ENCODE measurements at places on chromosomes 2 and 18.

DNA sequence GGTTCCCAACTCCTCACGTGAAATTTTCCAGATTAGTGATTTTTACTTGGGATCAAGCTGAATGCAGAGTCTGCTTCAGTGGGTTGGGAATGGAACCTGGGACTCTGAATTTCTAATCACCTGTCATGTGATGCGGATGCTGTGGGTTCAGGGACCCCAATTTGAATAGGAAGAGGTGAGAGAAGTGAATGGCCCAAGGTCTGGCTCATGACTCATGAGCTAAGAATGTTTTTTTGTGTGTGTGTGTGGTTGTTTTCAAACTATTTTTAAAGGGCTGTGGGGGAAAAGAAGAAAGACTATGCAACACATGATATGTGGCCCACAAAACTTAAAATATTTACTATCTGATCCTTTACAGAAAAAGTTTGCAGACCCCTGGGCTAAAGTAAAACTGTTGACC is 108.5 kb upstream of the CYRIA start:
- no peak for DNase-seq

DNA sequence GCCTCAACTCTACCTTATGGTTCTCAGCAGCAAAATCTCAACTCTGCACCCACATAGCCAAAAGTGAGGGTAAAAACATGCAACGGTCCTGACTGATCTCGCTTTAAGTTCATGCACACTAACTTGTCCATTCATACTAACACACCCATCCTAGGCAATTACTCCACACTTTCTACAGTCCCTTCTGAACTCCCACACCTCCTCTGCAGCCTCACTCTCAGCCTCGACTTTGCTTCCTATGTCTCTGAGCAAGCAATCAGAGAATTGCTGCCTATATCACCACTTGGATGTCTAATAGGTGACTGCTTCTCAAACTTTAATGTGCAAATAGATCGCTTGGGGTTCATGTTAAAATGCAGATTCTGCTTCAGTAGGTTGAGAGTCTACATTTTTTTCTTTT is 7.8 kb upstream of the TMBIM1 start:
- DNase-seq, result no peak

DNA sequence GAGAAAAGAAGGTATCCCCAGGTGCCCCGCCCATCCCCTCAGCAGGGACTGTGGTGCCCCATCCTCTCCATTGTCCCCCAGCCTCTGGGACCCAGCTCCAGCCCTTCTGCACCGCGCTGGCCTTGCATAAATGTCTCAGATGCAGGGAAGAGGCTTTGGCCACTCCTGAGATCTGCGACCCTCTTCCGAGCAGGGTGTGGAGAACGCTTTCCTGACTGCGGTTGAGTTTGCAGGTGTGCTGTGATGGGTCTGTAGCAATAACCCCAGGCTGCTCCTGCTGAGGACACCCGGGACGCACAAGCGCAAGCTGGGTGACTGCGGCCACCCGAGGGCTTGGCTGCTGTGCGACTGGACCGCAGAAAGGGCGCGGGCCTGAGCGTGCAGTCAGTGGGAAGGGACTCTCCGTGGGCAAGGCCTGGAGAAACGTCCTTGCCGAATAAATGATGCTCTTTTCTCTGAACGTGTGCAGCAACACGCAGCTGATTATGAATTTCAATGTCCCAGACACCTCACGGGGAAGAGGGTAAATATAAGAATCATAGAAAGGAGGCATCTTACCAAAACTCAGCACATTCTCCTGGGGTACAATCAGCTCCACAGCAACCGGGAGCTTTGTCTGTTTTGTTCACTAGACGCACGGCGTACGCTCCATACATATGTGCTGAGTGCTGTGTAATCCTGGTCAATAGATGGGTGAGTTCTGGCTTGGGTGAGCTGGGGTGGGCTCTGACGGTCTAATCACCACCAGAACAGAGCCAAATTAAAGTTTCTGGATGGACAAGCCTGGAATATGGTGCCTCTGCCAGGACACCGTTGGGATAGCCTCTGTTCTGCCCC is 67.5 kb upstream of the ZNF516 start:
- no peak for DNase-seq

GRCh38 chr2:146597291-146597690 is 1247.5 kb upstream of the ACVR2A start:
- no peak for DNase-seq

DNA sequence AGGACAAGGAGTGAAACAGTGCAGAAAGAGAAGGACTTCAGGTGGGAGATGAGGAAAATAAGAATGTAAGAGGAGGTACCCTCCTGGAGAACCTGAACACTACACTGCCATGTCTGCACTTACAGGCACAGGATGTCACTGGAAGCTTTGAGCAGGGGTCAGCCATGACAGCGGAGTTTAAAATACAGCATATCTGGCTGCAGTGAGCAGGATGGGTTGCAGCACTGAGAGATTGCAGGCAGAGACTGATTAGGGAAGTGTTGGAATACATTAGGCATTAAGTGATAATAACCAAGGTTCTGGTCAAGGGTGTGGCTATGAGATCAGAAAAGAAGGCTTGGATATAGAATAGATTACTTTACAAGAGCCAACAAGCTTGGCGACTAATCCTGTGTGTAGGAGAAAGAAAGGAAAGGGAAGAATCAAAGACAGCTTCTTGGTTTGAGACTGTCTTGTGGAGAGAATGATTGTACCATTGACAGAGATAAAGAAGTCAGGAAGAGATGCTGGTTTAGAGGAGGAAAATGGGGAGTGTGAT is 171.1 kb upstream of the RBMS1 start:
- DNase-seq, result no peak

DNA sequence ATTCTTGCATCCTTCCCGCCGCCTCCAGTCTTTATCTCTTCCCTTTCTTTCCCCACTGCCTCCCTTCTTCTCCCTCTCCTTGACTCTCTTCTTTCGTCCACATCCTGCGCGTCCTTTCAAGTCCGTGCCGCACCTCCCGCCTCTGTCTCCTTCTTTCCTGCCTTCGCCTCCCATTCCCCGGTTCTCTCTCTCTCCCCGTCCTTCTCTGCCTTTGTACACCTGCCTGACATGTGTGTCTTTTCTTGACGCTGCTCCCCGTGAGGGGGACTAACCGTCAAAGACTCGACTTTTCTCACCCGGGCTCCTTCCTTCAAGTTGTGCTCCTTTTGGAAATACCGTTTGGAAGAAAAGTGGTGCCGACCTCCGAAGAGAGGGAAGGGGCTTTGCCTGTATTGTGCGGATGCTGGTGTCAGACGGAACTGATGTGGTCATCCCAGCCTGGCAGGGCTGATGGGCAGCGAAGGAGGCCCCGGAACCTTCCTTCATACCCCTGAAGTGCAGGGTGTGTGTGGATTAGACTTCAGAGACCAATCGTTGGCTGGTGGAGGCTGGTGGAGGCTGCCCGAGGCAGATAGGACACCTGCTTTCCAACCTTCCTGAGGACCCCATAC is 879 bp downstream of the TMEM178A start:
- DNase-seq, result peak; percentile 47

- no peak for DNase-seq
Observed at GRCh38 chr2:122851161-122851560, 1095.7 kb downstream of the TSN start.

DNA sequence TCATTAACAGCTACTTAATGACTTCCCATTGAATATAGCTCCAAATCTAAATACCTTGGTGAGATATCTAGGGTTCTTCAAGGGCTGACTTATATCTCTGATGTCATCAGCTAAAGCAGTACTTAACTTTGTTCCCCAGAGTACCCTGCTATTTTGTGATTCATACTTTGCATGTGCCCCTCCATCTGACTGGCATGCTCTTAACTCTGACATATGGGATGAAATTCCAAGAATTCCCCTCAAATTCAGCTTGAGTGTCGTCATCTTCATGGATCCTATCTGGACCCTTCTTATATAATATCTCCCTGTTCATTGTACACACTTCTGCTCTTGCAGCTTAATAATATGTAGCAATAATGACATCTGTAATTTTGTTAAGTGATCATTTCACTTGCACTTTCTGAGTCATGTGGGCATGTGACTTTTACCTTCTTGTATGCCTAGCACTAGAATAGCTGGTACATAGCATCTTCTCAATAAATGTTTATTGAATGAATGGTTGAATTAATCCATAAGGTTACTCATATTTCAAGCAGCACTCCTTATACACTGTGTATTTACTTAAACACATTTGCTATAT is 172.9 kb downstream of the WDR7 start:
- DNase-seq, result no peak

DNA sequence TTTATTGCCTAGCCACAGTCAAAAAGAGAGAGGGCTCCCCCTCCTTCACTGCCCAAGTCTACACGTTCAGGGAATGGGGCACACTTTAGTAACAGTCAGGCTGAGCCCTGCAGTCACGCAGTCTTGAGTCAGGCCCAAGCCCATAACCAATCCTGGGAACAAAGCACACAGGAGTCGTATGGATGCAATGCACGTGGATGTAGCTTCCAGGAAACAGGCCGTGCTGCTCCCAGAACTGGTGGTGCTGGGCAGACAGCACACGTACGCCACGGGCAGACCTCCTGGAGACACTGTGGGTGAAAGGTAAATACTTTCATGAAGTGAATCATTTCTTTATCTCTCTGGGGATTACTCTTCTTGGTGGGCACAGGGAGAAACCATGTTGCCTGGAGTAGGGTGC is 30.0 kb upstream of the MBP start:
- no peak for DNase-seq

- DNase-seq, result no peak
Observed at GRCh38 chr18:11888726-11889125, 19.4 kb downstream of the MPPE1 start.

GRCh38 chr2:104866883-104867812 is 13.2 kb downstream of the POU3F3 start:
- peak; percentile 42 for DNase-seq

DNA sequence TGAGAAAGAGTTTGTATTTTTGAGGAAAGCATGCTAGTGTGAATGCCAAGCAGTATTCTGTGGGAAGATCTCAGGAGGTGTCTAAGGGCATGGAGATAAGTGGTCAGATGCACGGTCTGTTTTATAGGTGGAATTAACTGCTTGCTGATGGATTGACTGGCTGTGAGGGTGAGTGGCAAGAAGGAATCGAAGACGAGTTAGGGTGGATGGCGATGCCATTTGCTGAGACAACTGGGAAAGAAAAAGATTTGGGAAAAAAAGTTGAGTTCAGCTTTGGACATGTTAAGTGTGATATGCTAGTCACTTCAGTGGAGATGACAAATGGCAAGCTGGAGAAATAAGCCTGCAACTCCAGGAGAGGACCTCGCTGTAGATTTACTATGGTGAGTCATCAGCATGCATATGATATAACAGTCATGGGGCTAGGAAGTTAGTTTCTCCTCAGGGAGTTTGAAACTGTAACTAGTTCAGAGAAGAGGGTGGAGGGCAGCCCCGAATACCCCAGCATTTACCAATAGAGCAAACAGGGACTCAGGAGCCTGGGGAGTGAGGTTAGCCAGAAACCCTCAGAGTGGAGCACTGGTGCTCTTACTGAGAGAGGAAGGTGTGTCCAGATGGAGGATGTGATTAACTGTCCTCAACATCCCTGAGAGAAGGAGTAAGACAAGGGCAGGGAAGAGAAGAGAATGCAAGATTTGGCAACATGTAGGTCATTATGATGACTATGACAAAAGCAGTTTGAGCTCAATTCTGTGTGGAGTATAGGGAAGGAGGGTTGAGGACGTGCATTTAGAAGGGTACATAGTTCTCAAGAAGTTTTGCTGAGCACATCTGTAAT is 2.0 kb upstream of the HK2 start:
- no peak for DNase-seq

DNA sequence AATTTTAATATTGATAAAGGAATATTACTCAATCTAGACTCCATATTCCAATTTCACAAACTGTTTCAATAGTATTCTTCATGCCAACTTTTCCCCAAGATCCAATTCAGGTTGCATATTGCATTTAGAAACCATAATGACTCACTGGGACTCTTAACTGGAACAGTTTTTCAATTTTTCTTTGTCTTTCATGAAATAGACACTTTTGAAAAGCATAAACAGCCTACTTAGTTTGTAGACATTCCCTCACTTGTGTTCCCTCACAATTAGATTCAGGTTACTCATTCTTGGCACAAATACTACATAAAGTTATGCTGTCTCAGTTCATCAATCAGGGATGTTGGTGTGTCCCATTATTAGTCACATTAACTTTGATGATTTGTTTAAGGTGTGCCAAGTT is 1768.4 kb upstream of the PIK3C3 start:
- no peak for DNase-seq

DNA sequence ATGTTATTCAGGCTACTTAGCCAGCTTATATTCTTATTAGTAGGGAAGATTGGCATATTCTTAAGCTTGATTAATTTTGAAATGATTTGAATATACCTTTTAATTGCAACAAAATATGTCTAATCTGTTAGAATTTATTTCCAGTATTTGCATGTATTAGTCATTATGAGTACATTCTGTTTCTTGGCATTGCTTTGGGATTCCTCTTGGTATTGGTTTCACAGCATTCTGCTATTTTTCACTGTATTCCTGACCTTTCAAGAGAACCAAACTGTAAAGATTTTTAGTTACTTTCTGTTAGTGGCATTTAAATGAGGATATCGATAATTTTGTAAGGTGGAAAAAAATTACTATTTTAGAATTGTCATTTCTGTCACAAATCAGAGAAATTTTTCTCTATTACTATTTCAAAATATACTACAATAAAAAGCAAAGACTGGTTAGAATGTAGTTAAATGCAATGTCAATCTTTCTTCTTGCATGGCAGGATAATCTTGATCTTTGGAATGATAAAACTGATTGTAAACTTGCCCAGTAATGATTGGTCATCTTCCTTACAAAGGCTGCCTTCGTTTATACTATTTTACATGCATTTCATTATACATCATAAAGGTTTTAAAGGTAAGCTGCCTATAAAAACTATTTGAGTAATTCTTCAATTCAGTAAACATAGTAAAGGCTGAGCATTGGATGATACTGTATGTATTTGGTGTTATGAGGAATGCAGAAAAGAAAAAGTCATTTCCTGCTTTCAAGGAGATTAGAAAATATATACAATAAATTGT is 86.1 kb downstream of the SLC4A10 start:
- DNase-seq, result no peak
